ENCODE measurements at places on chromosomes 6 and 20.

- peak; percentile 58 for DNase-seq
These were observed 1.5 kb upstream of the HMGN4 start for GRCh38 chr6:26536571-26537159.

DNA sequence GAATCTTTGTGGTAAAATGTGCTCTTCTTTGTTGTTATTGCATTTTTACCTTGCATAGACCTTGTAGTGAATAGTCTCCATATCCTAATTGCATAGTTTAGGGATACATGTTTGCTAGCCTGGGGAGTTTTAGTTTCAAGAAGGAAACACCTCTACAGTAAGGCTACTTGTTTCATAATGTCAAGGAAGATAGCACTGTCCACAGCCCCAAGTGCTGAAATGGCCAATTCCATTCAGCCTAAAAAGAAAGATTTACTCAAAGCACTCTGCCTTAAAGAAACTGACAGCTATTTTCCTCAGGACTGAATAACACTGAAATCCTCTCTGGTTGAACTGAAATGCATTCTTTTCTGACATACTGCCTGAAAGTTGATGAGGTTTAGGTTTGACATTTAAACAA lies 2.6 kb downstream of the HCRTR2 start:
- DNase-seq = no peak

DNA sequence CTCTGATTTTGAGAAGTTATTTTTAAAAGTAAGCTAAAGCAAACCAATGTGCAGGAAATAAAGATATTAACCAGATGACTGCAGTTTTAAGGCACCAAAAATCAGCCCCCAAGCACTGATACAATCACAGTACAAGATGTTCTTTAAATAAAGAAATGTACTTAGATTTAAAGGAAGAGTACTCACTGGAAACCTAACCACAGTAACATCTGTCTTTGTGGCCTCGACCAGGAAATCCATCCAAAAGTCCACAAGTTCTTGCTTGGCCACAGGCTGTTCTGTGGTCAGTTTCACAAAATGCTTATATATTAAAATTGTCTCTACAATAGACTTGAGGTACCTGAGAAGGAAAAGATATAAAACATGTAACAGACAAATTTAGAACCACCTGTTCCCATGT lies 105.9 kb upstream of the MAP7 start:
- no peak for DNase-seq

- DNase-seq = no peak
These were observed 19.7 kb downstream of the RAB44 start for GRCh38 chr6:36717231-36717825.

GRCh38 chr20:40452758-40453157 lies 236.3 kb downstream of the MAFB start:
- no peak for DNase-seq

DNA sequence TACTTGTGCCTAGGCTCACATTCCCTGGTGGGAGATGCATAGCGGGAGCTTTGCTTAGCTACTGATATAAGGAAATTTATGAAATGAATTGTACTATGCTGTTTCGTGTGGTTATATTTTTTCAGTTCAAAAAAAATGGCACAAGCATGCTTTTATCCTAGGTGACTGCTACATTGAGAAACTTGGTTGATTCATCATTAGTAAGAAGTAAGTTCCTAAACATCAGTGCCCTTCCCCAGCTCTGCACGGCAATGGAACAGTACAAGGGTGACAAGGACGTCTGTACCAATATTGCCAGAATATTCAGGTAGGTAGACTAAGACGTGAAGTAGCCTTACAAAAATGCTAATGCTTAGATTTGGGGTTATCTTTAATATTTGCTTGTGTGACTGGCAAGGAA lies 79.7 kb downstream of the ARMC2 start:
- DNase-seq = no peak

DNA sequence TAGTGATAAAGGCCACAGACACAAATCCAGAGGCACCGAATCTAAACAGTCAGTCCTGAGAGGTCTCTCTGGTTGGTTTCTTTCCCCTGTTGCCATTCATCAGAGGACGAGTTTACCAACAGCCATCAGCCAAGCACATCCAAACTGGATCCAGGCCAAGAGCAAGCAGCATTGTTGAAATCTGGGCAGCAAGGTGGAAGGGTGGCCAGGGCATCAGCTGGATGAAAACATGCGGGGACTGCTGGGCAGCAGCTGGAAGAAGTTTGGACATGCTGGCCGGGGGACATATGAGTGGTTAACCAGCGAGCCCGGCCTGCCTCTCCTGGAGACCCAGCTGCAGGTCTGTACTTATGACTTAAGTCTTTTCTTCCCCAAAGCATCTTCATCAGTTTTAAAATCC lies at the start of gene SMIM28:
Gene SMIM28 (plus strand): TSS at position 62 of the 400 bp plus-strand sequence. CDS start 168 bp downstream, at position 230.
- DNase-seq = no peak
